ENCODE measurements at places on chromosomes 2 and 18.

GRCh38 chr2:171939743-171940071 lies 17.4 kb downstream of the HAT1 start:
- DNase-seq: no peak

DNA sequence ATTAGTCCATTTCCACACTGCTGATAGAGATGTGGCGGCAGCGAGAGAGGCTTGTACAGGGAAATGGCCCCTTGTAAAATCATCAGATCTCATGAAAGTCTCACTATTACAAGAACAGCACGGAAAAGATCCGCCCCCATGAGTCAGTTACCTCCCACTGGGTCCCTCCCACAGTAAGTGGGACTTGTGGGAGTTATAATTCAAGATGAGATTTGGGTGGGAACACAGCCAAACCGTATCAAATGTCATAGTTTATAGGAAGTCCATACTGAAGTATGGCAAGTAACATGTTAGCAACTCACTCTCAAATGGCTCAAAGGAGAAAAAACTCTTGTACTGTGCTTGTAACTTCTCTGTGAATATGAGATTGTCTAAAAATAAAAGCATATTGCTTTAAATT lies 56.1 kb downstream of the FARP2 start:
- no peak for DNase-seq

DNA sequence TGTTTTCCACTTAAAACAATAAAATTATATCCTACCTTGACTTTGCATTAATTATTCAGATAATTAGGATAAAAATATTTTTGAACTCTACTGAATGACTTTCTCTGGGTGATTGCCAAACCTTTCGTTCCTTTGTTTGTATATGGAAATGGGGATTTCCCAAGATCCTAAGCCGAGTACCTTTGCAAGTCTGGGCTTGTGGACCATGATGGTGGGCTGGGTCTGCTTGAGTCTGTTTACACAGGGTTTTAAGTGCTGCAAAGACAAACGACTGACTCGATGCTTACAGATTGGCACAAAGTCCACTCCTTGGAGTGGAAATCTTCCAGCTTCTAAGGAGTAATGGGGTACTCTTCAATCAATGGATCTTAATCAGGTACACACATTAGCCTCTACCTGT lies 659.5 kb downstream of the TSN start:
- no peak for DNase-seq

GRCh38 chr18:43965691-43966090 lies 688.4 kb upstream of the SYT4 start:
- no peak for DNase-seq

DNA sequence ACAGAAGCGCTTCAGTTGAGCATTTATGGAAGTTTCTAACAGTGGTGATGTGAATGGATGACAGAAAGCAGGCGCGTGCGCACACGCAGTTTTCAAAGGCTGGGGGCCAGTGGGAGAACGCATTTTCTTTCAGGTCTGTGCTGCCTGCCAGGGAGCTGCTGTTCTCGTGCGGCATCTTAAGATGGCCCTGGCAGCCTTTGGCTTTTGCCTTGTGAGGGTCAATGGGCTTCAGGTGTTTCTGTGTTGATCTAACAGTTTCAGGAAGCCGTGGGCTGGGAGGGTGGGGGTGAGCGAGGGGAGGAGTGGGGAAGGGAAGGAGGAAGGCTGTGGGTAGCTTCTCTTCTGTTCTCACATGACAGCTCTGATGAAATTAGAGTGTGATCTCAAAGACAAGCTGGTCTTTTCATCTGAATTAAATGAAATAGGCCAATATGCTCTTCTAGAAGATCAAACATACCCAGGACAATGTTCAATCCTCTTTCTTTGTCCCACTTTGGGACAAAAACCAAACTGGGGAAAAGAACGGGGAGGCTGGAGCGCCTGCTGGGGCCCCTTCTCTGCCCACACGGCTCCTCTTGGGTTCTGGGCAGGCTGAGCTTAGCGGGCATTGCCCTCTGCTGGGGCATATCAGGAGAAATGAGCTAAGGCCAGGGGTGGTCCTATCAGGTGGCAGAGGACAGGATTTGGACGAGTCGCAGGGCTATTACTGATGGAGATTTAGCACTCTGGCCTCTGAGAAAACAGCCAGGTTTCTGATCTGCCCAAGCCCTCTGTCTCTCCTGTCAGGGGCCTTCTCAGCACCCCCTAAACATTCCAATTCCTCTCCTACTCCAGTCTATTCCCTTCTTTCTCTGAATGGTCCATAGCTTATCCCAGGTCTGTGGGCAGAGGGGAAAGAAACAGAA lies 126.2 kb upstream of the LGALSL start:
- DNase-seq: peak; percentile 31

DNA sequence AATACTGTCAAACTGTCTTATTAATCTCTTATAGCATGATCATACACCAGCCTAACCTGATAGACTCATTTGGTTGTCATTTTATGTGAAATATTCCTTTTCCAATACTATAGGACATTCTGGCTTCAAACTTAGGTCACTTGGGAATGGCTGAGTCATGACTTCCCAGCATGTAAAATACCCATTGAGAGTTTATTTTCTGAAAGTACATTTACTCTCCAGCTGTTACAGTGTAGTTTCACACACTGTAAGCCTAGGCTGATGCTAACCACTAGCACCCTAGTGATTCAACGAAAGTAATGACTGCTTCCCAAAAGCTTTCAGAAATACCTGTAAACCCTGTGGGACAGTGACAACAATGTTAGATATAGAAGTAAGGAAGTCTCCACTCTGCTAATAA lies 93.8 kb downstream of the FIGN start:
- no peak for DNase-seq

- DNase-seq: no peak
These were observed 120.2 kb downstream of the C2orf74 start for GRCh38 chr2:61282104-61282590.

DNA sequence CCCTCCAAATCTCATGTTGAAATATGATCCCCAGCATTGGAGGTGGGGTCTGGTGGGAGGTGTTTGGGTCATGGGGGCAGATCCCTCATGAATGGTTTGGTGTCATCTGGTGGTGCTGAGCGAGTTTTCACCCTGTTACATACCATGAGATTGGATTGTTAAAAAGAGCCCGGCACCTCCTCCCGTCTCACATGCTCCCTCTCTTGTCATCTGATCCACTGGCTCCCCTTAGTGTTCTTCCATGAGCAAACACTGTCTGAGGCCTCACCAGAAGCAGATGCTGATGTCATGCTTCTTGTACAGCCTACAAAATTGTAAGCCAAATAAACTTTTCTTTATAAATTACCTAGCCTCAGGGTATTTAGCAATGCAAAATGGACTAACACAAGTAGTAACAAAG lies 405.0 kb upstream of the SLC39A10 start:
- DNase-seq: no peak

- no peak for DNase-seq
These were observed 416.1 kb downstream of the LPIN1 start for GRCh38 chr2:12162269-12163247.

GRCh38 chr2:158319269-158319668 lies 137.3 kb downstream of the CCDC148 start:
- no peak for DNase-seq

DNA sequence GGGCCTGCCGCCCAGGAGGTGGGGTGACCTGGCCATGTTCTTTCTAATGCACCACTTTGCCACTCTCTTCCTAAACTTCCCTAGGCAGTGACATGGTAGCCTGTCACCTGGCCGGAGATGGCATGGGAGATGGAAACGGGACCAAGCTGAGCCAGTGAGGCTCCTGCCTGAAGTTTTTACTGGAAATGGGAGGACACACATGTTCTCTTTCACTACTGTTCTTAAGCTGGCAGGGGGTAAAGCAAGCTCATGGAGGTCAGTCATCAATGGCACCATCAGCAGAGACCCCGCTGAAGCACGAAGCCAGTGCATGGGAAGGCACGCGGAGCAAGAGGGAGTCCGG lies 50.7 kb downstream of the ATIC start:
- DNase-seq: no peak

DNA sequence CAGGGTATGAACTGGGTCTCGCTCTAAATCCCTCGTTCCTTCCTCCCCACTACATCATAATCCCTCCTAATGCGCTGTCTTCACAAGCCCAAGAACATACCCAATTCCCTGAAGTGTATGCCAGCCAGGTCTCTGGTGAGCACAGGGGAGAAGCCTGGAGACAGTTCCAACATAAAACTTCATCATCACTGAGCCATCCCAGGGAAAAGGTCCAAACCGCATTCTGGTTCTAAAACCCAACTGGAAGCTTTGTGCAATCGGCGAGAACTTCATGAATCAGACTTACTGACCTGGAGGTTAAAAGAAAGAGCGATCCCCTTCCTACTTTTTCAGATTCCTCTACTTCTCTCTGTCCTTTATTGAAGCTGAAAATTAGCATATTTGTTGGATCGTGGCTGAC lies 132.7 kb downstream of the ALPK2 start:
- no peak for DNase-seq

GRCh38 chr2:21047141-21048009 lies 3.5 kb upstream of the APOB start:
- no peak for DNase-seq

- no peak for DNase-seq
These were observed 19.0 kb upstream of the ESPNL start for GRCh38 chr2:238081150-238081549.

- no peak for DNase-seq
These were observed 311.8 kb downstream of the FBXO15 start for GRCh38 chr18:73835656-73836364.

GRCh38 chr2:185179743-185180142 lies 558.9 kb upstream of the FSIP2 start:
- DNase-seq: no peak

GRCh38 chr2:158687315-158687714 lies 107.8 kb upstream of the DAPL1 start:
- DNase-seq: no peak

- no peak for DNase-seq
These were observed 110.3 kb upstream of the WDSUB1 start for GRCh38 chr2:159396799-159397198.

- no peak for DNase-seq
These were observed 235.2 kb upstream of the THSD7B start for GRCh38 chr2:136530146-136530545.

DNA sequence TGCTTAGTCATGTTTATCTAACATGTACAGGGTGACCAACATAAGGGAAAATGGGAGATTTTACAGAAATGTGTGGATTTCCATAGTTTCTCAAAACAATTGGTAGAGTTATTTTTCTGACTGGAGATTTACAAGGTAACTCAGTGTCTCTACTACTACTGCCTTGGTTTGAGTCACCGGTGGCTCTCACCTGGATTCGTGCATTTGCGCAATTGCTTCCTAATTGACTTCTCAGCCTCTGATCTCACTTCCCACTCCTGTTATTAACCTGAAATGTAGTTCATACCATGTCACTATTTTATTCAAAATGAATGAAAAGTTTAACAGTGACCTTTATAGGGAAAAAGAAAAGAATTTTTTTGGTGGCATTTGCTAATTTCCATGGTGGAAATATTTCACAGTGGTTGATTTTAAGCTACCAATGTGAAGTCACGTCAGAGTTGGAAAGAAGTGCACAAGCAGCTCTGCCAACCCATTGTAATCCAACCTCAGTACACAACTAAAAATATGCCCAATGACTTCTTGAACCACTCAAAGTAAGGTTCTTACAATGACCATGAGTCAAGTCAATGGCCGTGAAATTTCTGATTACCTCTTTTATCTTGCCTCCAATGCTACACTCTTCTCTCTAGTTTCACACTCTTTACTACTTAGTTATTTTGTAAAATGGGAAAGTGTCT lies 94.0 kb downstream of the NYAP2 start:
- no peak for DNase-seq

GRCh38 chr2:126115975-126116374 lies 540.0 kb upstream of the GYPC start:
- no peak for DNase-seq

DNA sequence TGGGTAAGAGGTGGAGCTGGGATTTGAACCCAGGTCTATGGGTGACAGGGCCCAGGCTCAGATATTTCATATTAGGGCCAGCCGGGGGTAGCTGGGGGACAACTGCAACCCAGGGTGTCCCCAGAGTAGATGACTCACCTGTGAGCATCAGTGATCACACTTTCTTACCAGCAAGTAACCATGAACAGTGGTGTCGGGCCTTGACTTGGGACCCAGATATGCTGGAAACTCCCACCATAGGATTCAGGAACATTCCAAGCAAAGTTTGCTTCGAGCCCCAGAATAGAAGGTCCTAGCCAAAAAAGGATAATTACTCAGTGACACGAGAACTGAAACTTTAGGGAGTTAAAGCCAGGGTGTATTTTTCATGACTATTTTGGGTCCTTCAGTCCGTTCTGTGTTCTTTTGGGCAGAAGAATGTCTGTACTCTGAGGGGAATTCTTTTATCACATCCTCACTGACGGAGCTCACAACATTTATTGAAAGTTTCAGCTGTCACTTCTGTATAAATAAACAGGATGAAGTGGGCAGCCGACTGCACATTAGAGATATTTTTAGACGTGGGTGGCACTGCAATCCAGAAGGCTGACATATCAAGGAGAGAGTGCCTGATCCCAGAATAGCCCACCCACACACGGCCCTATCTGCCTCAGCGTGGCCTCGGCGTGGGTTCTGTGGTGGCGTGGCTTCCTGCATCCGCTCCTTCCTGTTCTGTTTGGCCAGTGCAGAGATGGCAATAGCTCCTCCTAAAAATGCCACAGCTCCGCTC lies 45.6 kb downstream of the RAMP1 start:
- no peak for DNase-seq

- no peak for DNase-seq
These were observed 464.9 kb downstream of the EIPR1 start for GRCh38 chr2:2912731-2913130.

DNA sequence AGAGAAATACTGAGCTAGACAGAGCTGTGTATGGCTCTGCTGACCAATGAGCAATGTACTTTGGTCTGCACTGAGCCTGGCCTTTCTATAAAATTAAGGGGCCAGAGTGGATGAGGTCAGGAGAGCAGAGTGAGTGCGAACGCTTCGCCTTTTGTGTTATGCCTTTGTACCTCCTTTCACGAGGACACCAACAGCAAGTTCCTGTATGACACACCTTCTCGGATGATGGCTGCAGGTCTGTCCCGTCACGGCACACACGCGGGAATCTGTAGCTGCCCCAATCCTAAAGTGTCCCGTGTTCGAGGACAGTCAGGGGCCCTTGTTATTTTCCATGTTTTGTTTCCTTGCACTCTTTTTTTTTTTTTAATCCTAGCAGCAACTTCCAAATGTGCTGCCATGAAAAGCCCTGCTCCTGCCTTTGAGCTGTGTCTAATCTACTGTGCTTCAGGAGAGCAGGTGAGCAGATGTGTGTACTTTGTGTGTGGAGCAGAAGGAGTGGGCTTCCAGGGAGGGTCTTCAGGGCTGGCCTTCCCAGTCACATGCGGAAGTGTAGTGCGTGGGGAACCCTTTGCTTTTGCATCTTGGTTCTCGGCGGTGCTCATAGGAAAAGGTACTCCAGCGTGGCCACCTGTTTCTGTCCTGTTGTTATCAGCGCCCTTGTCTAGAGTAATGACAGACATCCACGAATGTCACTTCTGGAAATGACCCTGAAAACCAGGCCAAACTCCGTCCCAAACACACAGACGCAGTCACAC lies 213.2 kb downstream of the NDUFA10 start:
- DNase-seq: no peak

All from stimulated activated CD8-positive, alpha-beta memory T cell treated with anti-CD3 and anti-CD28 coated beads, Interleukin-4, amount 100 ng/mL, for 1 hour (primary cell).